ENCODE measurements at places on chromosomes 16 and 17.

DNA sequence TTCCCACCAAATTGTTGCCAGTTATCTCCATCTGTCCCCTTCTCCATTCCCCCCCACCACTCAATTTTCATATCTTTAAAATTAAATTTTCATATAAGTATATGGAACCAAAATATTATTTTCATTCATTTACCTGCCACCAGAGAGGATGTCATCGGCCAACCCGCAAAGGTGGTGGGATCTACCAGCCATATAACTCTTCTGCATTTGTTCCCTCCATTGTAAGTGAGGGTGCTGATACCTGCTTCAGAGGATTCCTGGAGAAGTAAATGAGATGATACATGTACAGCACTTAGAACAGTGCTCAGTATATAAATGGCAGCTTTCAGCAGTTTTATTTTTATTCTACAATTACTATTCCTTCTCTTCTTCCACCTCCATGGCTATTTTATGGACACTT, 15.0 kb downstream of the HLF start:
- no peak for DNase-seq

DNA sequence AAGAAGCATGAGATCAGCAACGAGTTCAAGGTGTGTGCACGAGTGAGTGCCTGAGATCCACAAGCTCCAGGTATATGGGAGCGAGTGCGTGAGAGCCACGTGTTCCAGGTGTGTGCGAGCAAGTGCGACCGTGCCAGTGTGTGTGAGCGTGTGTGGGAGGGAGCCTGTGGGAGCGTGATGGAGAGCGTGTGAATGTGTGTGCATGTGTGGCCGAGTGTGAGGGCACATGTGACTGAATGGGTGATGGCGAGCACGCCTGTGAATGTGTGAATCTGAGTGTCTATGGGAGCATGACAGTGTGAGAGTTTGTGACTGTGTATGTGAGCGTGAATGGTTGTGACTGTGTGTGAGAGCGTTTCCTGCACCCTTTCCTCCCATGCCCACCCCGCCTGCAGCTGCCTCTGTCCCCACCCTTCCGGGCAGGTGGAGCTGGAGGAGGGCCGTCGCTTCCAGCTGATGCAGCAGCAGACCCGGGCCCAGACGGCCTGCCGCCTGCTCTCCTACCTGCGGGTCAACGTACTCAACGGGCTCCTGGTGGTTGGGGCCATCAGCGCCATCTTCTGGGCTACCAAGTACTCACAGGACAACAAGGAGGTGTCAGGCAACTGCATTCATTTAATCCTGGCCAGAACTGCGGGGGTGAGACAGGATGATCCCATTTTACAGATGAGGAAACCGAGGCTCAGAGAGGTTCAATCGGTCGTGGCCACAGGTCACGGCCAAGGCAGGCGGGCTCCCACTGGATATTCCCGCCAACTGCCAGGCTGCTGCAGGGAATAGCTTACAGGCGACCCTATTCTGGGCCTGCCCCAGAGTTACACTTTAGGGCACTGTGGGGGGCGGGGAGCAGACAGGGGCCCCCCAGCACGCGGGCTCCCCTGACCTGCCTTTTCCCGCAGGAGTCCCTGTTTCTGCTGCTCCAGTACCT, 3.7 kb downstream of the TMC8 start:
- DNase-seq: peak; percentile 65

GRCh38 chr16:3720418-3720817, 3.1 kb upstream of the TRAP1 start:
- DNase-seq: no peak

- no peak for DNase-seq
These were observed 239.1 kb downstream of the SEC14L1 start for GRCh38 chr17:77379832-77380231.

- no peak for DNase-seq
These were observed 25.1 kb upstream of the CNOT1 start for GRCh38 chr16:58654560-58655214.

DNA sequence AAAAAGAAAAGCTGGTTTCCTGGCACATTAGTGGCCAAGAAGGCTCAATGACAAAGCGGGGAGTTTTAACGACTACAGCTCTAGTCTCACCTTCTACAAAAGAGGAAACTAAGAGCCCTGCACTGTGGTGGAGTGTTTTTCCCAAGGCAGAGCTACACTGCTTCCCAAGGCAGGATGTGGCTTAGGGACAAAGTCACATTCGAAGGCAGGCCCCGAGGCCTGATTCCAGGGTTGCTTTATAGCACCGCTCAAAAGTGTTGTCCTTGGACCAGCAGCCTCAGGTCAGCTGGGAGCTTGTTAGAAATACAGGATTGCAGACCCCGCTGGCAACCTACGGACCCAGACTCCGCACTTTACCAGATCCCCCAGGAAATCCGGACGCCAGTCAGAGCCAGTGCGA, 23.8 kb downstream of the TMEM92 start:
- DNase-seq: no peak

GRCh38 chr17:45172541-45173286, 11.0 kb downstream of the HEXIM2 start:
- peak; percentile 49 for DNase-seq

- no peak for DNase-seq
These were observed 18.0 kb downstream of the PLCD3 start for GRCh38 chr17:45114117-45114932.

GRCh38 chr17:62996221-62996620, 30.2 kb downstream of the TANC2 start:
- DNase-seq: no peak

- no peak for DNase-seq
These were observed 582.9 kb upstream of the RBFOX1 start for GRCh38 chr16:6749698-6750097.

DNA sequence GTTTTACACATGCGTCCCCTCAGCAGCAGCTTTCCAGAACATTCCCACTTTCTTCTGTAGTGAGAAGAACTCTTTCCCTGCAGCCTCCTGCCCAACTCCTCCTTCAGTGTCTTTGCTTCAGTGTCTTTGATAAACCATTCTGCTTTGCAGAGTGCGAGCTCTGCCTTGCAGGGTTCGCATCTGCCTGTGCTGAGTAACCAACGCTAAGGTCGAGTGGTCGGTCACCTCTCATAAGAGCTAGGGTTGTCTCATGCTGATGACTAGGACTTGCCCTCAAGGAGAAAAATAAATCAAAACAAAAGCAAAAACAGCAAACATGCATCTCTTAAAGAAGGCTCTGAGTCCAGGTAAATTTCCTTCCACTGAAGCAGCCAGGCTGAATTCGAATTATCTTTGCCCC, 22.7 kb downstream of the MAPT start:
- DNase-seq: no peak

DNA sequence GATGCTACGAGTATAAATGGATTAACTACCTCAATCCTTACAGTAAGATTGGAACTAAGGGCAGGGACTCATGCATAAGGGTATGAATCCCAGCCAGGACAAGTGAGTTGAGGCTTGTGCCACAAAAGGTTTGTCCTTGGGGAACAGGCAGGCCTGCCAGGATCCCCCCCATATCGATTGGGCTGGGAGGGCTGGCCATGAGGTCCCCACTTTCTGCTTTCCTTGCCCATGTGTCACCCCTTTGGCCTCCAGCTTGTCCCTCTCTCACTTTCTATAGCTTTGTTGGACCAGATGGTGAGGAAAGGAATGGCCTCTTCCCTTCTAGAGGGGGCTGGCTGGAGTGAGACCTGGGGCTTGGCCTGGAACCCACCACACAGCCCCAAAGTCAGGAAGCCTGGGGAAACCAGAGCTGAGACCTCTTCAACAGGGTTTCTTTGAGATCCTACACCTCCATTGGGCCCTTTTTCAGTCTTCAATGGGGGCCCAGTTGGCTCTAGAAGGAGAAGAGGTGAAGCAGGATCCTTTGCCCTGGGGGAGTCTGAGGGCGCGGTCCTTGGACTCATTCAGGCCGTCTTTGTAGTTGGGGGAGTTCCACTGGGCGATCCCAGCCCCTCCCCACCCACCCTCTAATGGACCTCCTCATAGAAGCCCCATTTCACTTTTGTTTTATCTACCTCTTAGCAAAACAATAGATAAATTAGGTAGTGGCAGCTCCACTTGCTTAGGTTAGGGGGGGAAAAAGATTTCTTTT, 57.3 kb downstream of the IGF2BP1 start:
- DNase-seq: no peak

GRCh38 chr16:57679767-57680482, 11.8 kb downstream of the ADGRG3 start:
- DNase-seq: no peak

- no peak for DNase-seq
These were observed 112.2 kb downstream of the ZNF18 start for GRCh38 chr17:11885051-11885450.

DNA sequence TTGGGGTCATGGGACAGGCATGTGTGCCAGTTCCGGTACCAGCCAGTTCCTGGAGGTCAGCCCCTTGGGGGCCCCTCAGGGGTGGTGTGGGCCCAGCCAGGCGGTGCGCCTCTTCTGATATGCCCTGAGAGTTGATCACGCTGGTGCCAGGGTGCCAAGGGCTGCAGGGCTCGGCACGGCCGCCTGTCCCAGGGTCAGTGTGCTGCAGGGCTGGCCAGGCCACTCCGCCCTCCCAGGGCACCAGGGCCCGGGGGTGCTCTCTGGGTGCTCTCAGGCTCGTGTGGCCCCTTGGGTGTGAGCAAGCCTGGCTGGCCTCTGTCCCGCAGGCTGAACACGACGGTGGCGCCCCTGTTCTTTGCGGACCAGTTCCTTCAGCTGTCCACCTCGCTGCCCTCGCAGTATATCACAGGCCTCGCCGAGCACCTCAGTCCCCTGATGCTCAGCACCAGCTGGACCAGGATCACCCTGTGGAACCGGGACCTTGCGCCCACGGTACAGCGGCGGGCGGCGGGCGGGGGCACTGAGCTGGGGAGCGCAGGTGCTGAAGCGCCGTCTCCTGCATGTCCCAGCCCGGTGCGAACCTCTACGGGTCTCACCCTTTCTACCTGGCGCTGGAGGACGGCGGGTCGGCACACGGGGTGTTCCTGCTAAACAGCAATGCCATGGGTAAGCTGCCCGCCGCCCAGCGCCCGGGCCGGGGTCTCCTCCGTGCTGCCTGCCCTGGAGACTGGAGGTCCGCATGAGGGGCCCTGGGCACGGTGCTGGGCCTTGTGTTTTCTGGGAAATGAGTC, 6.0 kb downstream of the GAA start:
- no peak for DNase-seq

GRCh38 chr17:59423903-59424302, 92.4 kb downstream of the YPEL2 start:
- DNase-seq: no peak

GRCh38 chr17:12909511-12909910, 108.3 kb downstream of the ELAC2 start:
- no peak for DNase-seq

DNA sequence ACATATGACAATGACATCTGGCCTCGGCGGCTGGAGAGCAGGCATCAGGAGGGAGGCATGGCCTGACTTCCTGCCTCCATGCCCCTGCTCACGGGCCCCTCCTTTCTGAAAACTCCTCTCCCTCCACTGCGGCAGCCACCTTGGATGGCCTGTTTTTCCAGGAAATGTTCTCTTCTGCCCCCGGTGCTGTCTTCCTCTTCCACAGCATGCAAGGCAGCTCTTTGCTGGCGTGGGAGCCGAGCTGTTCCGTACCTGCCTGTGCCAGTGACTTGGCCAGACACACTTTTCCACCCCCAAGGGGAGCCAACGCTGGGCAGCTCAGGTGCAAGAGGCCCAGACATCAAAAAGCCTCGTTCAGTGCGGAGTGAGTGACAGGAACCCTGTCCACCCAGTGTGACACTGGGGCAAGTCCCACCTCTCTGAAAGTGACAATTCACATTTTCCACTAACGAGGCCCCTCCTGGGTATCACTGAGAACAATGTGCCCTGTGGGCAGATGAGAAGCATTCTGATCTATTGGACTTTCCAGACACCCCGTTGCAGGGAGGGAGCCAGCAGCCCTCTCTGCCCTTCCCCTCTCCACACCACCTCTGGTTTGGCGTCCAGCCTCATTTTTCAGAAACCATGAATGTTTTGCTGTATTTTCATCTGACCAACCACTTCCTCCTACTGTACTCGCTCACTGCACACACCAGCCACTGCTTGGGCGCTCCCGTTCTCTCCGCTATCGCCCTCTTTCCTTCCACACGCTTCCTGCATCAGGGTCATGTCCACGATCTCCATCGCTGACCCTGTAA, 31.2 kb downstream of the NSMCE1 start:
- peak; percentile 82 for DNase-seq

GRCh38 chr16:56780646-56781045, 50.7 kb downstream of the NUP93 start:
- DNase-seq: no peak

DNA sequence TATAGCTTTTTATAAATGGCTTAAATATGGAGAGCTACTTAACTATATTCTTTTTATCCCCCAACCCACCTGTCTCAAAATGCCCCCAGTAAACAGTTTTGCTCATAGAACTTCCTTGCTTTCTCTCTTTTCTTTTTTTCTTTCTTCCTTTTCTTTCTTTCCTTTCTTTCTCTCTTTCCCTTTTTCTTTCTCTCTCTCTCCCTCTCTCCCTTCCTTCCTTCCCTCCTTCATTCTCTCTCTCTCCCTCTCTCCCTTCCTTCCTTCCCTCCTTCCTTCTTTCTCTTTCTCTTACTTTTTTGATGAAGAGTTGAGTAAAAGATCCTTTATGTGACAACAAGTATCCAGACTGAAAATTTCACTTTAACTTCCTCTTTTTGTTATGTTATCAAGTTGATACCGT, 48.2 kb downstream of the KCNJ2 start:
- DNase-seq: no peak

DNA sequence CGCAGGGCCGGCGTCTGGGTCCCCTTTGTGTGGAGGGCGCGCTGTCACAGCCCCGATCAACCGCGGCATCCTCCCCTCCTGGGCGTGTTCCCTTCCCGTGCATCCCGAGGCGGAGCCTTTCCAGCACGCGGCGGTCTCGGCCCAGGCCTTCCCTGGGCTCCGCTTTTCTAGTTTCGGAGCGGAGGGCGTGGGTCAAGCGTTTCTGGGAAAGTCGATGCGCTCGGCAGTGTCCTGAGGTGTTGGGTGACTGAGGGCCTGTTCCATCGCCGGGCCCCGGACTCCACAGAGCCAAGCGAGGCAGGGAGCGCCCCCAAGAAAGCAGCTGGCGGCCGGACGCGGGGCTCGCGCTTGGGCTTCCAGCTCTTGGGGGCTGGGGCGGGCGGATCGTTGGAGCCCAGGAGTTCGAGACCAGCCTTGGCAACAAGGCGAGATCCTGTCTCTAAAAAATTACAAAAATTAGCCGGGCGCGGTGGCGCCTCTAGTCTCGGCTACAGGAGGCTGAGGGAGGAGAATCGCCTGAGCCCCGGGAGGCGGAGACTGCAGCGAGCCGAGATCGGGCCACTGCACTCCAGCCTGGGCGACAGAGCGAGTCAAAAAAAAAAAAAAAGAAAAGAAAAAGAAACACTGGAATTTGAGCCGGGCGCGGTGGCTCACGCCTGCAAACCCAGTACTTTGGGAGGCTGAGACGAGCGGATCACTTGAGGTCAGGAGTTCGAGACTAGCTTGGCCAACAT, 806 bp downstream of the IFT140 start:
- DNase-seq: no peak

- no peak for DNase-seq
These were observed 2.0 kb downstream of the DYNLL2 start for GRCh38 chr17:58085039-58085715.

DNA sequence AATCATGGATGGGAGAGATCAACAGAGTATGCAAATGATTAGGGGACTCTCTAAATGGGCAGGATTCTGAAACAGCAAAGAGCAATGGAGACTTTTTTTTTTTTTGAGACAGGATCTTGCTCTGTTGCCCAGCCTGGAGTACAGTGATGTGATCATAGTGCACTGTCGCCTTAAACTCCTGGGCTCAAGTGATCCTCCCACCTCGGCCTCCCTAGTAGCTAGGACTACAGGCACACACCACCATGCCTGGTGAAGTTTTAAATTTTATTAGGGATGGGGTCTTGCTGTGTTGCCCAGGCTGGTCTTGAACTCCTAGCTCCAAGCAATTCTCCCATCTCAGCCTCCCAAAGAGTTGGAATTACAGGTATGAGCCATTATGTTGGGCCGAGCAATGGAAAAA, 255.0 kb upstream of the ZFHX3 start:
- no peak for DNase-seq

- no peak for DNase-seq
These were observed 314.2 kb upstream of the CCL2 start for GRCh38 chr17:33940769-33941370.

Measured in CD8-positive, alpha-beta T cell (primary cell).